ENCODE measurements at places on chromosomes 13 and 19.

DNA sequence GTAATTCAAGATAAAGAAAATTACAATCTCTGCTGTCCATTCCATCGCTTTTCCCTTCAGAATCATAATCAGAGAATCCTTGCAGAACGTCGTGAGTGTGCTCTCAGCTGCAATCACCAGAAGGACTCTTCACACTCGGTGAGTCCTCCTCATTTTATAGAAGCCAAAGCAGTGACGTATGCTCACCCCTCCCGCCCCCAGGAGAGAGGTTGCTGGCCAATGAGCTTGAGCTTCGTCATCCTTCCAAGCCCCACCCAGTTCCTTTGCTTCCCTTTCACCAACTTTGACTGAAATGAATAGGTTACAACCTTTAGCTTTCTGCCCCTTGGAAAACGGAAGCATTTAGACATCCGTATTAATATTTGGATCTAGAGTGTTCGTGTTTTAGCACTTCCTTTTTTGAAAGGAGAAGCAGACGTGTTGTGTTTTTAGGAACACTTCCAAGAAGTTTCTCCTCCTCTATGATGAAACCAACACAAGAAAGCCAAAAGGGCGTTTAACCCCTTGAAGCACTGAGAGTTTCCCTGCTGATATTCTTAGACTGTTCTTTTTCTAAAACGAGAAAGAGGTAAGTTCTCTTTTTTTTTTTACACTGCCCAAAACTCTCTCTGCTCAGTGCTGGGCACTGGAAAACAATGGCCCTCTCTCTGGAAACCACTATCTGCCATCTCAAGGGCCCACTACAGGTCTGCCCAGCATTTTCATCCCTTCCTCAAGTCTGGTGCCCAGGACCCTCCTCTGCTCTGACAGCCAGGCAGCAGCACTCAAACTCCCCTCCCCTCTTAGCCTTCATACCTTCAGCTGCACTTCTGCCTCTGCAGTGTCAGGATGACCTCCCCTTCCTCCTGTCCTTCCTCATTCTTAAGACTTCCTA, 44.3 kb upstream of the CEACAM21 start:
- peak; percentile 43 for DNase-seq

- DNase-seq: no peak
These were observed 47.9 kb downstream of the USPL1 start for GRCh38 chr13:30665638-30666037.

GRCh38 chr13:81031996-81032395, 691.1 kb upstream of the SPRY2 start:
- DNase-seq: no peak

GRCh38 chr13:110817143-110817542, 97.7 kb downstream of the ANKRD10 start:
- no peak for DNase-seq

DNA sequence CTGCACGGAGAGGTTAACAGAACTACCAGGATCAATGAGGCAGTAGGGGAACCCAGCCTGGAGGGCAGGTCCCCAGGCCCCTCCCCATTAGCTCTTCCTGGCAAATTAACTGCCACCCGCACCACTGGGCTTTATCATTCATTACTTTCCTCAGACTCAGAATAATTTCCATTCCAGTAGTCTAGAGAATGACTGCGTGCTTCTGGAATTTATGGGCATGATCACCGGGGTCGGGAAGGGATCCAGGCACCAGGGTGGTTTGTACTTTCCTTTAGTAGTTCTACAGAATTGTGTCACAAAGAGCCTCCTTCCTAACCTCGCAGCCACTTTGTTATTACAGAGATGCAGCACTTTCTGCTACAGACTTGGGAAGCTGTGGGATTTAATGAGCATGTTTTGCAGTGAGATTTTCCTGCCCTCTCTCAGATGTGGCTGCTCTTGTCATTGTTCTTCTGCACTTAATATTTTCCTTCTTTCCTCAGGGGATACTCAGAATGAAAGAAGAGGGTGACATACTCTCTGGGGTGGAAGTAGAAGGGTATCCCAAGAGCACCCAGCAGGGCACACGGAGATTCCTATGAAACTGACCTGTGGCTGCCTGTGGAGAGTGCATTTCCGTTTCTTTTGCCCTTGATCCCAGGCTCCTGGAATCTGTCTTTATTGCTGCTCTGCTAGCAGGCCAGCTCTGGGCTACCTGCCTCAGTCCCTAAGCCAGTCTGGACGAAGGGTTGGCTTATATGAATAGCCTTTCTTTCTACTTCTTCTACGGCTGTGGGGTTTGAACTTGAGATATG, 285.0 kb upstream of the SLC10A2 start:
- DNase-seq: no peak

- DNase-seq: no peak
These were observed 113.0 kb upstream of the SPACA7 start for GRCh38 chr13:112263152-112263551.

GRCh38 chr19:42156571-42156970, 24.3 kb upstream of the POU2F2 start:
- DNase-seq: no peak

GRCh38 chr19:8501516-8501915, 924 bp downstream of the PRAM1 start:
- no peak for DNase-seq

DNA sequence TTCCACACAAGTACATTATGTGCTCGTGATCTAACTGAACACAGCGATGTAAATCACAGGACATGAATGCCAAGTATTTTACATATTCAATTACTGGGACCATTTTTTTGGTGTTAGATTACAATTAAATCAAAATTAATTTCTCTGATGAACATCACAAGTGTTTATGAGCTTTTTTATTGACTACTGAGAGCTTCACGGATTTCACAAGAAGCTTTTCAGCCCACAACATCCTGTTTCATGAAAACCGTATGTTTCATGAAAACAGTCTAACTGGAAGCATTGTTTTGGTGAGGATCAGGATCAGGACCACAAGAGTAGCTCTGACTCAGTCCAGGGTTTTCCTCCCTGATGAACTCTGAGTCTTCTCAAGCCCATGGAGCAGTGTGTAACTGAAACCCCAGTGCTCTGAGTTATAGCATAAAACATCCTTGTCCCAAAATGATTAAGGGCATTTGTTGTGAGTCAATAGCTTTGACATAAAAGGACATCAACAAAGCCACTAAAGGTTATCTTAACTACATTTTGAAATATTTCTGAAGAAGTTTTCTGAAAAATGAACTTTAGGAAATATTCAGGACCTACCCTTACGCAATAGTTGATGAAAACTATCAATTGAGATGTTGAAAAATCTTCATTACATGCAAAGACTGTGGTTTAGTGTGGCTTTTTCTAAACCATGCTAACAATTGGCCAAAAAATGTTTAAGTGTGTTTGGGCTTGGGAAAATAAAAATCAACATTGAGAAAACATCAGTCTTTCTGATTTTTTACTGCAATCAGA, 49.3 kb downstream of the UFM1 start:
- no peak for DNase-seq

GRCh38 chr19:27741236-27741635, 1471.7 kb downstream of the UQCRFS1 start:
- no peak for DNase-seq

- no peak for DNase-seq
These were observed 101.1 kb downstream of the EDNRB start for GRCh38 chr13:77817521-77817920.

- DNase-seq: no peak
These were observed 7.9 kb upstream of the SLC7A9 start for GRCh38 chr19:32877323-32877912.

- no peak for DNase-seq
These were observed 13.4 kb downstream of the PABPC3 start for GRCh38 chr13:25109341-25109740.

DNA sequence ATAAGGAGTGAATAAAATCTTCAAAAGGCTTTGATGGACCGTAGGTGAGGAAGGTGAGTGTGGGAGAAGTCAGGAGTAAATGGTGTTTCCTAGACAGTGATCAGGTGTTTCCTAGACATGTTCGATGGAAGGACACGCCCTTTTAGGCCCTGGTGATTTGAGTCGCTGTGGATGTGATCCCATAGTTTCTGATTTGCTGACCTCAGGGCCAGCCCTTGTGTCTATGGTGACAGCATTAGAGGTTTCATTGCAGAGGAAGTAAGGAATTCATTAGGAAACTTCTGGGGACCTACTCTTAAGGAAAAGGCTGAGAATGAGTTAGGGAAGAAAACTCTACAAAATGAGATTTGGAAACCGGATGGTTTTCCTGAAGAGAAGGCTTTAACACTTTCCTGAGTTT, 31.5 kb upstream of the RNF113B start:
- DNase-seq: no peak

GRCh38 chr13:101695870-101696516, 243.5 kb downstream of the ITGBL1 start:
- DNase-seq: no peak

DNA sequence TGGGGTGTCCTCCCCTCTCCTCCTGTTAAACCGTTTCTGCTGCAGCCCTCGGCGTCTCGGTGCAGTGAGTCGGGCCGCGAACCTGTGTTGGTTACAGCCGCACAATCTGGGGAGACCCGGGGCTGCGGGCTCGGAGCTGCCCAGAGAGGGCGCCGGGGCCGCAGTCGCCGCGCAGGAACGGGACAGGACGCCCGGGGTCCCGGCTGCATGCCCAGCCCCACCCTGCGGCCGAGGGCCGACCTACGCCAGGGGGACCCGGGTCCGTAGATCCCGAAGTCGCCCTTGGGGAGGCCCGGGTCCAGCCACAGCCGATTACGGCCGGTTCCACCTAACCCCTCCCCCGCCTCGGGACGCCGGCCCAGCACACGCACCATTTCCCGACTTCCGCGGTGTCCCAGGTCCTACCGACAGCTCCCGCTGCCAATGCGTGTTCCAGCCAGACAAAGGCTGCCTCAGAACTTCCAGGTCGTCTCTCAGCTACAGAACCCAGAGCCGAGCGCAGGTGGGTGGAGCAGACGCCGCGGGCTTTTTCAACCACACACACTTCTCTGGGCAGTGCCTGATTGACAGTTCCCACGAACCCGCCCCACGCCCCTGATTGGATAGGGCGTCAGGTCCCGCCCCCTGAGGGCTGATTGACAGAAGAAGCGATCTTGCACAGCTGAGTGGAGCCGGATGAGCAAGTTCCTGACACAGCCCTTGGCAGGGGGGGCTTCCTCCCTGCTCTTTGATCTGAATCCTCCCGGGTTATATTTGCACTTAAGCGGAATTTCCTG, at the start of gene ZNF443:
TSS of gene ZNF443 (minus strand) at position 481 of the 776 bp plus-strand sequence. CDS start at position 374, 107 bp downstream.
- peak; percentile 97 for DNase-seq

DNA sequence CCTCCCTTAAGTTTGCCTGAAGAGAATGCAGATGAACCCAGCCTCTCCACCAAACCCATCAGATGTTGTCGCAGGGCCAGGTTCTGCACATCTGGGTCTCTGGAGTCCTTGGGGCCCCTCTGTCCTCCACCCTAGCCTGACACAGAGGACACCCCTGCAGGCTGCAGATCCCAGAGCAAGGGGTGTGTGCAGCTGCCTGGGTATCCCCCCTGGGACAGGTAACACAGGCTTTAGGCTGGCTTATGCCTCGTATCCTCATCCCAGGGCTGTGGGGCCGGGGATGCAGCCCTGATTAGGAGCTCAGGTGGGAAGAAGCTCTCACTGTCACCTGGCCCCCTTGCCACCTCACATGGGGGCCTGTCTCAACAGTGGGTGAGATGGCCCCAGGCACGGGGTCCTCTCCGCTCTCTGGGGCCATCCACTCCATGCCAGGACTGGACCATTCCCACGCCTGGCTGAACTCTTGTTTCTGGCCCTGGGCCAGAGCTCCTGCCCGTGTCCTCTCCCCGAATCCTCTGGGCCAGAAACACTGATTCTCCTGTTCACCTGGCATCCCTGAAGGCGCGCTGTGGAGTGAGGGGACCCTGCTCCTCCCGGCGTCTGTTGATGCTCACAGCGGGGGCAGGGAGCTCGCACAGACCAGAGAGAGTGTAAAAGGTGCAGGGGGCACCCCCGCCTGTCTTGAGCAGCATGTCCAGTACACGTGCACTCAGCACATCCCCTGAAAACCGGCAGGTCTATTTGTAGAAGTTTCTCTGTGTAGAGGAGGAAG, 38.7 kb upstream of the TPM4 start:
- DNase-seq: no peak

GRCh38 chr19:35642798-35643254, 1.3 kb downstream of the ETV2 start:
- no peak for DNase-seq

DNA sequence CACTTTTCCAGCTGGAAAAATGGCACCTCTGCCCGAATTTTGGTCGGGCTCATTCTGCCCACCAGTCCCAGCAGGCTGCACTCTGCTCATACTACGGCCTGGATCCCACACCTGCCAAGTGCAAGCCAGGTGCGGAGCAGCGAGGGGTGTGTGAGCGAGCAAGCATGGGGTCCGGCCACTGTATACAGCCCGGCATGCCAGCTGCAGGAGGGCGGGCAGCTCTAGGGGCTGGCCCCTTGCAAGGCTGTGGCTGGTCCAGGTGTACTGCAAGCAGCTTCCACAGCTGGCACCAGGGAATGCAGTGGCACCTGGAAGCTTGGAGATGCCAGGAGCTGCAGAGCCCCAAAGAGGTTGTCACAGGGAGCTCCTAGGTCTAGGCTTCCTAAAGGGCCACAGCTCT, 2.7 kb upstream of the INTS6 start:
- no peak for DNase-seq

DNA sequence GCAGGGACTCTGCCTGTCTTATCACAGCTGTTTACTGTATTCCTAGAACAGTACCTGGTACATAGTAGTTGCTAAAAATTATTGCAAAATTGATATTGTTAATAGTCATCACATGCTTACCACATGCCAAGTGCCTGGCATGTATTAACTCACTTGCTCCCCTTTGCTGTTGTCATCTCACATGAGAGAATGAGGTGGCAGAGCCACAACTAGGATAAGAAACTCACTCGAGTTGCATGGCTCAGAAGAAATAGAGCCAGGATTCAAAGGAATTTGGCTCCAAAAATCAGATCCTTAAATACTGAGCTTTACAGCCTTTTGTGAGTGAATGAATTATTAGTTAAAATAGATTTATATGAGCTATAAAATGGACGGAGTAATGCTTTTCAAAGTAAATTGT, 42.6 kb downstream of the B3GLCT start:
- DNase-seq: no peak

DNA sequence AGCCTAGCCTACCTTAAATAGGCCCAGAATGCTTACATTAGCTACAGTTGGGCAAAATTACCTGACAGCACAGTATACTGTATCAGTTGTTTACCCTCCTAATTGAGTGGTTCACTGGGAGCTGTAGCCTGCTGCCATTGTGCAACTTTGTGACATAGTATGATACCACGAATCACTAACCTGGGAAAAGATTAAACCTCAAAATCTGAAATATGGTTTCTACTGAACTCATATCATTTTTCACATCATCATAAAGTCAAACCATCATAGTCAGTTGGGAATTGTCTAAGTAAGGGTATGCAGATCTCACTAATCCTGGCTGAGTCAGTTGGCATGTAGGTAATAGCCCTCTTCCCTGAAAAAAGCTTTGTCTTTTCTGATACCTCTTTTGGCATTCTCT, 9.2 kb downstream of the PAN3 start:
- no peak for DNase-seq

All from stimulated activated CD8-positive, alpha-beta memory T cell treated with anti-CD3 and anti-CD28 coated beads, Interleukin-7, amount 100 ng/mL, for 24 hours (primary cell).